RWPE2 (cell line): ENCODE measurements at places on chromosomes 7 and 10.

DNA sequence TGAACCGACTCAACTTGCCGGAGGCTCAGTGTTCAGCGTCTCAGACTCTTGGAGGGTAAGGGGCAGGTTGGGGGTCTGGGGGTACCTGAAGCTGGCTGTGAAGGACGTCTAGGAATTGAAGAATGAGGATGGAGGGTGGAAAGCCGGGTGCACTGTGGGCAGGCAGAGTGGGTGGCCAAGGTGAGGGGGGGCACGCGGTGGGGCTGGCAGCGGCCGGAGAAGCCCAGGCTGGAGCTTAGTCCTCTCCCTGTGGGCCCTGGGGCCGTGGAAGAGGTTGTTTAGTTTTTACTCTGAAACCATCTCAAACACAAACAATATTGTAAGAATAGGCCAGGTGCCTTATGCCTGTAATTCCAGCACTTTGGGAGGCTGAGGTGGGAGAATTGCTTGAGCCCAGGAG is 83.4 kb downstream of the UNCX start:
- DNase-seq, result no peak

- DNase-seq, result no peak
These were observed 80.7 kb downstream of the SLC37A3 start for GRCh38 chr7:140317597-140317996.

DNA sequence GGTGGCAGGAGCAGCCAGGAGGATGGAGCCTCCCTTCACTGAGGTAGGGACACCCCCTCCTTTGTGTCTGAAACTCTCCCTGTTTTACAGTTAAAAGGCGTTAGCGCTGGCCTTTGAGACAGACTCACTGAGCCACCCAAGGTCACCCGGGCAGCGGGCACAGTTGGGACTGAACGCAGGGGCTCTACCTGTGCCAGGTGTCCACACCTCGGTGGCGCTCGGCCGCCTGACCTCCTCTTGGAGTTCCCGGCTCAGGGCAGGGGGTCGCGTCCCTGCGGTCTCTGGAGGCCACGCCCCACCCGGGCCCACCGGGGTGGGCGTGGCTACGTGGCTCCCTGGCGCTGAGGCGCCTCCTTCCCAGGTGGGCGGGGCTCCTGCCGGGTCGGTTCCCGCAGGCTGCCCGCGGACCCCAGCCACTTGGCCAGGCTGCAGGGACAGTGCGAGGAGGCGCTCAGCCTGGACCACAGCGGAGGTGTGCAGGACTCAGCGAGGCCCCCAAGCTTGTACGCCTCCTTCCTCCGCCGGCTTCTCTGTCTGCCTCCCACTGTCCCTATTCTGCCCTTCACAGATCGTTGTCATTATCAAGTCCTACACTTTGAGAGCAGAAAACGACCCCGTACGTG is 39.9 kb upstream of the LEP start:
- no peak for DNase-seq

DNA sequence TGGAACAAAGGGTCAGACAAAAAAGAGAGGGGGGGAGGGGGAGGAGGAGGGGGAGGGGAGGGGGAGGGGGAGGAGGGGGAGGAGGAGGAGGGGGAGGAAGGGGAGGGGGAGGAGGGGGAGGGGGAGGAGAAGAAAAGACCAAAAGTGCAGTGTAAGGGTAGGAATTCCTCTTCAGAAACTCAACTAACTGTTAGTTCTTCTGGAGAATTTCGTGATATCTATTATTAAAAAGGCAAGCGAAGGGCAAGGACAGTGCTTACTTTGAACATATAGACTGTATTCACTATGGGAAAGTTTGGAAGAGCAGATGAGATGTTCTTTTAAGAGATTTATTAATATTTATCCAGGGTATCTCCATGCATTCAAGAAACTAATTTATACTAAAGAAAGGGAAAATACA is 258.1 kb downstream of the CACNA2D1 start:
- no peak for DNase-seq

DNA sequence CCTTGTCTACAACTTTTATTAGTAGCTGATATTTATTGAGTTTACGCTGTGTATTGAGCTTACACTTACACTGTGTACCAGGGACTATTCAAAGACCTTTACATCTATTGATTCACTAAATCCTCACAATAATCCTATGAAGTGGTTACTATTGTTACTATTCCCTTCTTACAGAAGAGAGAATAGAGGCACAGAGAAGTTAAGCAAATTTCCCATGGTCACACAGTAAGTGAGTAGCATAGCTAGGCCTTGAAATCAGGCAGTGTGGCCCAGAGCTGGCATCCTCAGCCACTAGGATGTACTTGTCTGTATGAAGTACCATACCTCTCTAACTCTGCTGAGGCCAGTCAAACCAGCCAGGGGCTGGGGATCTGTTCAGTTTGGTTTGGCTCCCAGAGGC is 7.6 kb downstream of the COL13A1 start:
- DNase-seq, result no peak

GRCh38 chr7:39510864-39511354 is 55.3 kb upstream of the YAE1 start:
- no peak for DNase-seq

GRCh38 chr10:19974138-19974537 is 157.9 kb downstream of the PLXDC2 start:
- DNase-seq, result no peak

- DNase-seq, result no peak
These were observed 14.0 kb downstream of the RBP3 start for GRCh38 chr10:47362199-47362598.

- DNase-seq, result no peak
These were observed 118.1 kb downstream of the SRI start for GRCh38 chr7:88101769-88102168.

GRCh38 chr7:105643384-105643783 is 62.1 kb upstream of the EFCAB10 start:
- no peak for DNase-seq

- DNase-seq, result no peak
These were observed 88.3 kb downstream of the FAM107B start for GRCh38 chr10:14686356-14686755.

GRCh38 chr10:59872892-59873463 is 33.4 kb downstream of the CCDC6 start:
- no peak for DNase-seq

DNA sequence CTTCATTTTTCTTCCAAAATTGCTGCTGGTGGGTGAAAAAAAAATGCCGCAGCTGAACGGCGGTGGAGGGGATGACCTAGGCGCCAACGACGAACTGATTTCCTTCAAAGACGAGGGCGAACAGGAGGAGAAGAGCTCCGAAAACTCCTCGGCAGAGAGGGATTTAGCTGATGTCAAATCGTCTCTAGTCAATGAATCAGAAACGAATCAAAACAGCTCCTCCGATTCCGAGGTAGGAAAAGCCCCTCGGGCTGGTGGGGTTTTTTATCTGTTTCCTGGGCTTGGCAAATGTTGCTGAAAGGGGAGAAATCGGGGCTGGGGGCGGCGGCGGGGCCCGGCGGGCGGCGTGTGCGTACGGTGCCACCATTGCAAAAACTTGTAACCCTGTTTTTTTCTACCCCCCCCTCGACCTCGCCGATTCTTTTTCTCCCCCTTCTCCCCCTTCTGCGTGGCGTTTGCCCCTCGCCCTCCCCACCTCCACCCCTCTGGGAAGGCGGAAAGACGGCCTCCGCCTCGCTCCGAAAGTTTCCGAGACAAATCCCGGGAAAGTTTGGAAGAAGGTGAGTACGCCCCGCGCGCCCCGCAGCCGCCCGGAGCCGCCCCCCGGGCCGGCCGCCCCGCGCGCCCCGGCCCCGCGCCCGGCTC is 789 bp downstream of the TCF7L2 start:
- no peak for DNase-seq
